Stimulated activated CD8-positive, alpha-beta memory T cell treated with anti-CD3 and anti-CD28 coated beads, Interleukin-15, amount 100 ng/mL, for 1 hour (primary cell): ENCODE measurements at places on chromosomes 16 and 17.

DNA sequence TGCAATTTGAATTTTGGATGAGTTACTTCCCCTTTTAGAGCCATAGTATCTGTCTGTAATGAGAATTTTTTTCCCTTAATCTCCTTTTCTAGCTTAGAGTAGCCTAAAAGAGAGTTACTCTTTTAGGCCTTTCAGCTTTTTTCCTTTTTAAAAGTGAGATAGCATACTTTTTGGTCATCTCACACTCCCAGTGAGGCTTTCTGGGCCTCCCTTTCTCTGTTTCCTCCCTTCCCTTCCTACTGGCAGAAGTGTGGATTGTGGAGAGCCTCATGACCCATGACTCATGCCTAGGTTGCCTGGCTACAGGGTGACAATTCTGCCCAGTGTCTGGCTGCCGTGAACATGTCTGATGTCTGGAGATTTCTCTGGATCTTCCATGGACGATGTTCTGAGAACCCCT, 15.2 kb downstream of the KRT23 start:
- DNase-seq = no peak

DNA sequence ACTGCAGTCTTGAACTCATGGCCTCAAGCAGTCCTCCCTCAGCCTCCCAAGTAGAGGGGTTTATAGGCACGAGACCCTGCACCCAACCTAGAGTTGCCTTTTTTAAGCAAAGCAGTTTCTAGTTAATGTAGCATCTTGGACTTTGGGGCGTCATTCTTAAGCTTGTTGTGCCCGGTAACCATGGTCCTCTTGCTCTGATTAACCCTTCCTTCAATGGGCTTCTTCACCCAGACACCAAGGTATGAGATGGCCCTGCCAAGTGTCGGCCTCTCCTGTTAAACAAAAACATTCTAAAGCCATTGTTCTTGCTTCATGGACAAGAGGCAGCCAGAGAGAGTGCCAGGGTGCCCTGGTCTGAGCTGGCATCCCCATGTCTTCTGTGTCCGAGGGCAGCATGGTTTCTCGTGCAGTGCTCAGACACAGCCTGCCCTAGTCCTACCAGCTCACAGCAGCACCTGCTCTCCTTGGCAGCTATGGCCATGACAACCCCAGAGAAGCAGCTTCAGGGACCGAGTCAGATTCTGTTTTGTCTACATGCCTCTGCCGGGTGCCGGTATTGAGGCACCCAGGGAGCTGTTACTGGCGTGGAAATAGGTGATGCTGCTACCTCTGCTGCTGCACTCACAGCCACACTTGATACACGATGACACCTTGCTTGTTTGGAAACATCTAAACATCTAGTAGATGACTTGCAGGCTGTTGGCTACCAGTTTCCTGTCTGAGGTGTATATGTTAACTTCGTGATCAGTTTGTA, 3.3 kb downstream of the RPL13 start:
- DNase-seq = no peak

- DNase-seq = peak; percentile 33
Measured at GRCh38 chr16:80569440-80570105, 28.8 kb downstream of the DYNLRB2 start.

DNA sequence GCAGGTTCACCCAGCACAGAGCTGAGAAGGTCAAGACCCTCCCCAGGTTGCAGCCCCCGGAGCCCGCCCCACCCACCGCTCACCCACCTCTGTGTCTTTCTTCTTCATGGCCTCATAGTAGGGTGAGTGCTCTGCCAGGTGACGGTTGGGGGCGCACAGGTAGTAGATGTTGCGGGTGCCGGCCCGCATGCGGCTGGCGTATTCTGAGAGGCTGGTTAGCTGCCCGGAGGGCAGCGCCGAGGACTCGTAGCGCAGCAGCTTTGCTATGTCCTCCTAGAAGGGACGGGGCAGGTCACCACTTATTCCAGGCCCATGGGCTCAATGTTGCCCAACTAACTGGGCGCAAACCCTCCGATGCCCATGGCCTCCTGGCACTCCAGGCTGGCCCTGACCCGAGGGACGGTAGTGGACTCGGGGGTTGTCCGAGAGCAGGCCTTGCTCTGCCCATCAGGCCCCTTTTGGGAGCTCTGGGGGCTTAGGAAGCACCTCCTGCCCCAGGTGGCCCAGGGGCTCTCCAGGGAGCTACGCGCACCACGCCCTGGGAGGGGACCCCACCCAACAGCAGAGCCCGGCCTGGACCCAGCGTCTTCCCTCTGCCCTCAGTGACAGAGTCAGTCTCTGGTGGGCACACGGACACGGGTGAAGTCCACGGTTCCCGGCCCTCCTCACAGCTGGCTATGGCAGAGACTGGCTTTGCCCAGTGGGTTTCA, 9.9 kb downstream of the DNASE1 start:
- DNase-seq = no peak

GRCh38 chr16:66714654-66715307, 18.2 kb upstream of the CMTM4 start:
- no peak for DNase-seq

DNA sequence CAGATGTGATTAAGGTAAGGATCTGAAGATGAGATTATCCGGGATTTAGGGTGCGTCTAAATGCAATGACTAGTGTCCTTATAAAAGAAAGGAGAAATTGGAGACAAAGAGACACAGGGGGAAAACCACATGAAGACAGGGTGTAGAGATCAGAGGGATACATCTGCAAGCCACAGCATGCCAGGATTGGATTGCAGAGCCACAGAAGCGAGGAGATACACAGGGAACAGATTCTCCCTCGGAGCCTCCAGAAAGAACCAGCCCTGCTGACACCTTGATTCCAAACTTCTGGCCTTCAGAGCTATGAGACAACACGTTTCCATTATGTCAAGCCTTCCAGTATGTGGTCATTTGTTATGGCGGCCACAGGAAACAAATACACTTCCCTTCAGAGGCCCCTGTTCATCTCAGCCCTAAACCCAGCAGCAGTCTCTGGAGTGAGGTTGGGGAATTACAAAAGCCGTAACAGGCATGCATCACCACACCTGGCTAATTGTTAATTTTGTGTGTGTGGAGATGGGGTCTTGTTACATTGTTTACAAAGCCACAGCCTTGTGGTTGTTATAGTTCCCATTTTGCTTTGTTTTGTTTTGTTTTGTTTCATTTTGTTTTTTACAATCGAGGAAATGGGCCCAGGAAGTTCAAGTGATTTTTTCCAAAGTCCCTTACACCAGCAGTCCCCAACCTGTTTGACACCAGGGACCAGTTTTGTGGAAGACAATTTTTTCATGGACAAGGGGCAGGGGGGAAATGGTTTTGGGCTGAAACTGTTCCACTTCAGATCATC, 51.6 kb upstream of the LYRM9 start:
- DNase-seq = no peak

DNA sequence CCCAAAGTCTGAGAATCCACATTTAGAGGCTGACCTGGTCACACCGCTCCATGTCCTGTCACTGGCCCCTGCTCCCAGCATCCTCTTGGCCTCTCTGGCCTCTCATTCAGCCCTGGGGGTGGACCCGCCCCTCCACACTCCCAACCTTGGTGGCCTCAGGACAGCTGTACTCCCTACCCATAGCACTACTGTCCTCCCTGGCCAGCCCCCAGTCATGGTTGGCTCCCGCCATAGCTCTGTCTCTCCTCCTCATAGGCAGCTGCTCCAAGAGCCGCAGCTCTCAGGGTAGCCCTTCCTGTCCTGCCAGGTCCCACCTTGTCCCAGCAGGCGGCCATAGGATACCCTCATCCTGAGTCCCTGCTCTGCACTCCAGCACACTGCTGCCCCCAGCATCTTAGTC, 38.0 kb upstream of the PHB1 start:
- no peak for DNase-seq

DNA sequence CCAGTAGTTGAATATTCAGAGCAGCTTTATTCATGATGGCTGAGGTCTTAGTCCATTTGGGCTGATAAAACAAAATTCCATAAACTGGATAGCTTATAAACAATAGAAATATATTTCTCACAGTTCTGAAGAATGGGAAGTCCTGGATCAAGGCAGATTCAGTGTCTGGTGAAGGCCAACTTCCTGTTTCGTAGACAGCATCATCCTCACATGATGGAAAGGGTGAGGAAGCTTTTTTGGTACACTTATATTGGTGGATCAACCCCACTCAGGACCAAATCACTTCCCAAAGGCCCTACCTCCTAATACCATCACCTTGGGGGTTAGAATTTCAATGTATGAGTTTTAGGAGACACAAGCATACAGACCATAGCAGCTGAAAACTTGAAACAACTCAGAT, 224.2 kb downstream of the CYB561 start:
- no peak for DNase-seq

- DNase-seq = no peak
Measured at GRCh38 chr17:19398301-19399181, 11.6 kb upstream of the MFAP4 start.

- DNase-seq = no peak
Measured at GRCh38 chr16:17803625-17804410, 333.1 kb upstream of the XYLT1 start.

- DNase-seq = no peak
Measured at GRCh38 chr17:18258356-18259038, at the start of gene FLII. Gene FLII, minus strand, starts transcription at chr17:18258738. Its CDS starts 48 bp downstream, at chr17:18258690.

- DNase-seq = no peak
Measured at GRCh38 chr17:5583426-5584382, 605 bp downstream of the NLRP1 start.

GRCh38 chr17:2215616-2216364, 87.8 kb downstream of the SMG6 start:
- DNase-seq = peak; percentile 32

GRCh38 chr16:842061-842476, 41.5 kb upstream of the GNG13 start:
- DNase-seq = no peak

DNA sequence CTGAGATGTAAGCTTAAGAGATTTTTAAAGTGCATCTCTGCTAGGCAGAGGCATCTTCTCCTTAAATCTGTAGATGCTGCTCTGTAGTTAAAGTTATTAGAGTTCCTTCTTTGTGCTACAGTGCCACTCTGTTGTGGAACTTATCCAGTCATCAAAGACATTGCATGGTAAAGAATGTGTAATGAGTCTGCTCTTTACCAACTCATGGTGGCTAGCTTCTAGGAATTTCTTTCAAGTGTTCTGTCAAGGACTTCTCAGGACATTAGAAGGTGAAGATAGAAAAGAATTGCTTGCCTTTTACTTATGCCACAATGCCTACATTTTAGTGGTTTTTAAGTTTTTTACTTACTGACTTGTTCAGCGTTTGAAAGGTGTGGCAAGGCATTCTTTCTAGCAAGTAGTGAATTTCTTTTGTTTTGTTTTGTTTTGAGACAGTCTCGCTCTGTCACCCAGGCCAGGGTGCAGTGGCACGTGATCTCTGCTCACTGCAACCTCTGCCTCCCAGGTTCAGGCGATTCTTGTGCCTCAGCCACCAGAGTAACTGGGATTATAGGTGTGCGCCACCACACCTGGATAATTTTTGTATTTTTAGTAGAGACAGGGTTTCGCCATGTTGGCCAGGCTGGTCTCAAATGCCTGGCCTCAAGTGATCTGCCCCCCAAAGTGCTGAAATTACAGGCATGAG, 20.3 kb upstream of the ARL2BP start:
- no peak for DNase-seq

DNA sequence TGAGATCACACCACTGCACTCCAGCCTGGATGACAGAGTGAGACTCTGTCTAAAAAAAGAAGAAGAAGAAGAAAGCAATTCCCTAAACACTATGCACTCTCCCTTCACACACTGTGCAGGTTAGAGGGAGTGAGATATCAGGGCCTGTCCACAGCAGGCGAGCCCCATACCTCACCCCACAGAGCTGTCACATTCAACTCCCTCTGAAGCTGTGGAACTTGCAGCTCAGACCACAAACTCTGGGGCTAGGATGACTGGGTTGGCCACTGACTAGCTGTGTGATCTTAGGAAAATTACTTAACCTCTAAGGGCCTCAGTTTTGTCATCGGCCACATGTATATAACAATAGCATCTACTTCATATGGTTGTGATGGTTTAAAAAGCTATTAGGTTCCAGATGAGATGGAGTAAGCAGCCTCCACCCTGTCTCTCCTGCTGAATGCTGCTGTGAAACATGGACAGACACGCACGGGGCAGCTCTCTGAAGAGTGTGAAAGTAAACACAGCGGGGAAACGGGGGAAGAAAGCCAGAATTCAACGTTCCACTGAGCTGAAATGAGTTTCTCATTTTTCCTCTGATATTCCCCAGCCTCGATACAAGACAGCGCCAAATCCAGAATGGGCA, 13.6 kb upstream of the PYY start:
- no peak for DNase-seq

DNA sequence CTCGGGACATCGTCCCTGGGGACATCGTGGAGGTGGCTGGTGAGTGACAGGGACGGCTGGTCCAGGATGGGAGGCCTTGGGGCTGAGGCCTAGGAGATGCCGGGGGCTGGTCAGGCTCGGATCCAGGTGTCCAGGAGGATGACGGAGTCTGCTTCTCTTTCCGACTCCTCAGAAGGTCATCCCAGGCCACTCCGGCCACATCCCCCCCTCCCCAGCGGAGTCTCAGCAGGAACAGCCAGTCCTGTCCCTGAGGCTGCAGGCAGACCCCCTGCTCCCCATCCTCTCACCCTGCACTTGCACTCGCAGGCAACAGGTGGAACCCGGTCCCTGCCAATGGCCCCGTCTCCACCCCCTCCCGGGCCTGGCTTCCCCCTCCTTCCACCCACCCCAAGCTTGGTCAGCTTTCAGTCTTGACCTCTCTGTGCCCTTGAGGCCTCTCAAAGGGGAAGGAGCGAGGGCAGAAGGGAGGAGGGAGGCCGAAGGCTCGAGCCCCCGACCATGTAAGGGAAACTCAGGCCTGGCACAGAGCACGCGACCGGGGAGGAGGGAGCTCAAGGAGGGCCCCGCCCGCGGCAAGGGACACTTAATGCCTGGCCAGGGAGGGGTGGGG, 4.4 kb downstream of the ATP2A1 start:
- no peak for DNase-seq

GRCh38 chr17:50050431-50051032, 5.4 kb upstream of the ITGA3 start:
- no peak for DNase-seq

- DNase-seq = no peak
Measured at GRCh38 chr16:88440686-88441405, 12.2 kb upstream of the ZFPM1 start.

- no peak for DNase-seq
Measured at GRCh38 chr16:9860876-9861275, 321.4 kb downstream of the GRIN2A start.
